ENCODE measurements at places on chromosomes 6 and 20.

DNA sequence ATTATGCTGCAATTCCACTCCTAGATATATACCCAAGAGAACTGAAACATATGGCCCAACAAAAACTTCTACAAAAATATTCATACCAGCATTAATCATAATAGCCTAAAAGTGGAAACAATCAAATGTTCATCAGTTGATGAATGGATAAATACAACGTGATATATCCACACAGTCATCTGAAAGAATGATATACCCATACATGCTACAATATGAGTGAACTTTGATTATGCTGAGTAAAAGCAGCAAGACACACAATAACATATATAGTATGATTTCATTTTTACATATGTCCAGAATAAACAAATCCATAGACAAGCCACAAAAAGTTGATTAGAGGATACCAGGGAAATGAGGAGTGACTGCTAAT is 30.7 kb downstream of the CDK19 start:
- DNase-seq, result no peak

DNA sequence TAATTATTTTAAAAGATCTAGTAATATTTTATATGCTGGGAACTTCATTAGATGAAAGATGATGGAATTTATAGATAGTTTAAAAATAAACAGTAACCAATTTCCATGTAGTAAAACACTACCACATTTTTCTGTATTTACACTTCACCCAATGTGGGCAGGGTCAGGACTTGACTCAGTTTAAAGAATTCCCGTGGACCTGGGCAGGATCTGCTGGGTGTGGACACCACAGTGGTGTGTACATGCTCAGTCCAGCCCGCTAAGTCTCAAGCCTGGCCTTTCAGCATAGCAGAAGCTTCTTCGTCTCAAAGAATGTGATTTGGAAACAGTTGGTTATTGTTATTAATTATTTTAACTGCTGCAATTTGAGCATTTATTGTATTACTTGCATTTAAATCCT is 364.2 kb downstream of the SYNE1 start:
- DNase-seq, result no peak

DNA sequence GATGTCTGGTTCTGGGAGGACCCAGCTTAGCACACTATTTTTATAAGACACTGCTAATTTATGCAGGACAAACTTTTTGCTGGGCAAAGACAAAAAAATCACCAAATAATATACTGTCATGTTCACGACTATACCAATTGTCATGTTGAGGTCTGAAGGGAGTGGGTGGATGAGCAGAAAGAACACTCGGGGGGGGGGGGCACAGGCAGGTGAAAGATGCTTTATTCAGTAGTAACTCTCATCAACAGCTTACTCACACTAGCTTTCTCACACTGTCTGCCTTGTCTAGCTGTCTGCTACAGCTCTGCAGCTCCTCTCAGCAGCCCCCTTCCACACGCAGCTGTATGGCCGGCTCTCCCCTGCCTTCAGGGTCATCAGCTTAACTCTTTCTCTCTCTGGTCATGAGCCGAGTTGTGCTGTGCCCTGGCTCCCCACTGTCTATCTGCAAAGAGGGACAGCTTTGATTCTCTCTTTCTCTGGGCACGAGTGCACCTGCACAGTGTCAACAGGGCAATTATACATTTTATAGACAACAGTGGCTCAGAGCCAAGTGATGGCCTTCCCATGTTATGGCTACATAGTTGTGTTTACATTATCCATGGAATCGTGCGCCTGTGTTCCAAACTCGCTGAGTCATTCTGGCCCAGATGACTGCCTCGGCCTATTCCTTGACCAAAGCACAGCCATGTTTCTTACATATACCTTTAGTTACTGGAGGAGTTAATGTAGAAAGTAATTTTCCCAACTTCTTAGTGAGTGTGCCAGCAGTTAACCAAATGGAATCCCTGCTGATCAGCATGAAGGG is 187.7 kb upstream of the PRSS16 start:
- DNase-seq, result no peak

- DNase-seq, result no peak
Observed at GRCh38 chr6:34310817-34311216, 62.0 kb upstream of the SMIM29 start.

- DNase-seq, result no peak
Observed at GRCh38 chr6:68975064-68975463, 340.0 kb downstream of the ADGRB3 start.

DNA sequence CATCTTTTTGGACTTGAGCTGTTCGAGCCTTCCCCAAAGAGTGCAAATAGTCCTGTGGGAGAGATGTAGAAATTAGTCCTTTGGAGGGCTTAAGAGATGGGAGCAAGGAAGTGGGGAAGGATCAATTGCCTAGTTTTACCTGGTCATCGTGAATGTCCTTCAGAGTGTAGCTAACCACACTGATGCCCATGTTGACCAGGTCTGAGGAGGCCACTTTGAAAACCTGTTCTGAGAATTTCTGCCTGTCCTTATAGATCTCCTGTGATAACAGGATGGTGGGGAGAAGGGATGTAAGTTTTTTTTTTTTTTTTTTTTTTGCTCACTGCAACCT is 2.0 kb downstream of the FLOT1 start:
- DNase-seq, result no peak

GRCh38 chr6:75418233-75418632 is 75.4 kb downstream of the FILIP1 start:
- DNase-seq, result no peak

DNA sequence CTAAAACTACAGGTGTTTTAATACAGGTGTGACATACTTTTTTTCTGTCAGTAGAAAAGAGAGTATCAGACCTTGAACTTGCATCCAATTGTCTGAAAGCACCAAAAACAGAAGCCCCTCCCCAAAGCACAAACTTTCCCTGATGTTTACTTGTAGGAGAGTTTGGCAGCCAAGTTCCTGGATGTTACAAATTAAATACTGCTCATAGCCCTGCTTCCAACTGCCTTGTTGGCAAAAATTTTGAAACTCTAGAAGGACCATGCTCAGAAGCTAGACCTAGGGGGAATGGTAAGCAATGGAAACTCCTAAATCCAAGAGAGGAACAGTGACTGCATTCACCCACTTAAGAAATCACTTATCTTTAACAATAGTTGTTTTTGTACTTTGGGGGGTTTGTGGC is 17.0 kb upstream of the ARG1 start:
- DNase-seq, result no peak

DNA sequence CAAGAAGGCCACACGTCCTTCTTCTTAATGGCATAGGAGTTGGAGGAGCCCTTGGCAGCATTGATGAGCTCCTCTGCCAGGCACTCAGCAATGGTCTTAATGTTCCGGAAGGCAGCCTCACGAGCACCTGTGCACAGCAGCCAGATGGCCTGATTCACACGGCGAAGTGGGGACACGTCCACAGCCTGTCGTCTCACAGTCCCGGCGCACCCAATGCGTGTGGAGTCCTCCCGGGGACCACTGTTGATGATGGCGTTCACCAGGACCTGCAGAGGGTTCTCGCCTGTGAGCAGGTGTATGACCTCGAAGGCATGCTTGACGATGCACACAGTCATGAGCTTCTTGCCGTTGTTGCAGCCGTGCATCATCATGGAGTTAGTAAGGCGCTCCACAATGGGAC is 4.6 kb upstream of the TSPYL4 start:
- no peak for DNase-seq

- DNase-seq, result no peak
Observed at GRCh38 chr20:20443504-20443903, 75.6 kb downstream of the INSM1 start.

- no peak for DNase-seq
Observed at GRCh38 chr6:127177030-127177922, 58.8 kb downstream of the RSPO3 start.

- DNase-seq, result no peak
Observed at GRCh38 chr20:4805663-4806449, 84.1 kb downstream of the PRND start.

DNA sequence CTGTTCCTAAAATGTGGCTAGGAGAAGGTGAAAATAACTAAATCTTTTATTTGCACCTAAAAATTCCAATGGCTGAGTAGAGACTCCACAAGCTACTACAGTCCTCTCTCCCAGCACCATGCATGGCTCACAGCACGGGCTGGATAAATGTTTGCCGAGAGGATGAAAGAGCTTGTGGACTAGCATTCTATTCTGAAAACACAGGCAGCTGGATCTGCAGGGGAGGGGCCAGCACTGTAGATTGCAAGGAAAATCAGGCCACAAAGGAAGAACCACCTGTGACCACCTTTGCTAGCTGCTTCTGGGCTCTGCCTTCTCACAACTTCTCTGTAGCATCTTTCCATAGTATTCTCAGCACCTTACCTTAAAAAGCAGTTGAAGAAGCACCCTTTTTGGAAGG is 46.6 kb downstream of the CLIC5 start:
- no peak for DNase-seq

- no peak for DNase-seq
Observed at GRCh38 chr6:140303218-140303949, 928.9 kb upstream of the CITED2 start.

GRCh38 chr6:74912234-74912633 is 293.6 kb downstream of the COL12A1 start:
- DNase-seq, result no peak

GRCh38 chr6:46356543-46356942 is 134.7 kb downstream of the RCAN2 start:
- DNase-seq, result no peak

- no peak for DNase-seq
Observed at GRCh38 chr6:137051790-137052472, 7.2 kb upstream of the IL20RA start.

- no peak for DNase-seq
Observed at GRCh38 chr6:41652866-41653652, 14.8 kb downstream of the MDFI start.

GRCh38 chr6:131744432-131745287 is 33.8 kb upstream of the CTAGE9 start:
- no peak for DNase-seq

DNA sequence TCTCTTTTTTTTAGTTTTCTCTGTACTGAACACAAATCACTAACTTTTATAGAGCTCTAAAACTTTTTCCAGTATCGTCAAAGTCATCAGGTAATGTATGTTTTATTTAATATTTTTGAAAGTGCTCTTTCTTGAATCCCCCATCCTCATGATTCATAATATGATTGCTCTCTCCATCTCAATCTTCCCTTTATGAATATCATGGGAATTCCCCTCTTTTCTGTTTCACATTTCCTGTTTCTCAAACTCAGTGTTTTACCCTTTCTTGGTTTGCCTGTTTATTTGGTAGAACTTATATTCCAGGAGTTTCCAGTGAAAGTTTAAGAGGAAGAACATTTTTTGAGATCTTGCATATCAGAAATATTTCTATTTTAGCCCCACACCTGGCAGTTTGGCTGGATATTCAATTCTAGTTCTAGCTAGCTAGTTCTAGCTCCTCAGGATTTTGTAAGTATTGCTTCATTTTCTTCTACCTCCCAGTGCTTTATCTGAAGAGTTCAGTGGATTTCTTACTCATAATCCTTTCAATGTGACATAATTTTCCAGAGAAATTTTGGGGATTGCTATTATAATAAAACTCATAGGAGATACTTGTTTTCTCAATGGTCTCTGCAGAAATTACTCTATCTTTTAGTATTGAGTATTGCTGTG is 6.1 kb upstream of the C6orf58 start:
- DNase-seq, result no peak

- DNase-seq, result no peak
Observed at GRCh38 chr20:17938871-17939619, 29.5 kb downstream of the SNX5 start.

DNA sequence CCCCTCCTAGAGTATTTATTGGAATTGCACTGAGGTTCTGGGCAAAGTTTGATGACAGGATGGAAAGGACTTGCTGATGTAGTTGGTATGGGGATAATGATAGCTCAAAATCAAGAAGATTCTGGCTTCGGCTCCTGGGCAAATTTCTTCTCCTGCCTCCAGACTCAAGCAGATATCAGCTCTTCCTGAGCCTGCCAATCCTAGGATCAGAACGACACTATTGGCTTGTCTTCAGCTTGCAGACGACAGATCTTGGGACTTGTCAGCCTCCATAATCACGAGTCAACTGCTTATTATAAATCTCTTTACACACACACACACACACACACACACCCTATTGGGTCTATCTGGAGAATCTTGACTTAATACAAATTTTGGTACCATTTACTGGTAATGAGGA is 131.1 kb downstream of the PREX1 start:
- no peak for DNase-seq

DNA sequence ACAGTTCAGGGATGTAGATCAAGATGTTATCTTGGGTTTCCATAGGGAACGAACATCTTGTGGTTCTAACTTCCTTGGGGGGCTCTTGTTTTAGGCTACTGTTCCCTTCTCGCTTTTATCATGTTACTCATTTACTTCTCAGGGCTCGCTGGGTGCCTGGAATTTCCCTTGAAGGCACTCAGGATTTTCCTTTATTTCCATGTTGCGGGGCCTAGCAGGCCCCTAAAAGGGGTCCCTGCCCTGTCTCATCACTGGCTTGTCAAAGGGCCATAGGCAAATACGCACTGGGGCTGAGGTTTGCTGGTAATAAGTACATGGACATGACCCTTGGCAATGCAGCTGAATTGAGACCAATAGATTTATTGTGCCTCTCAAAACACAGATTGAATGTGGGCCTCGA is 262.3 kb downstream of the CDH4 start:
- DNase-seq, result no peak

GRCh38 chr6:33579828-33580714 is at the start of gene BAK1:
BAK1 (minus strand) TSS chr6:33580276; CDS start chr6:33577604, 2,672 bp downstream.
- no peak for DNase-seq

- no peak for DNase-seq
Observed at GRCh38 chr20:32483351-32484224, 101.5 kb downstream of the NOL4L start.

DNA sequence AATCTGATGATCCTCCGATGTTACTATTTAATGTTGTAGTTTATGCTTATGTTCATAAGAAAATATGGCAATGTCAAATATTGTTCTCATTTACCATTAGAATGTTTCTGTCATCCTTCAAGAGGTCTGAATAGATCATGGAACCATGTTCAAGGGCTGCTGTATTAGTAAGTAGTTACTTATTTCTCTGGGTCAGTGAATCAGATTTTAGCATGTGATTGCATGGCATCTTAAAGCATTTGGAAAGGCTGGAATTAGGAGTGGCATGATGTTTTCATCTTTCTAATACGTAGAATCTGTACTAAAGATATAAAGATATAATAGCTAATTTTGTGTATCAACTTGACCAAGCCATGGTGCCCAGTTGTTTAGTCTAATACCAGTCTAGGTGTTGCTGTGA is 40.5 kb upstream of the NKX2-4 start:
- DNase-seq, result no peak

DNA sequence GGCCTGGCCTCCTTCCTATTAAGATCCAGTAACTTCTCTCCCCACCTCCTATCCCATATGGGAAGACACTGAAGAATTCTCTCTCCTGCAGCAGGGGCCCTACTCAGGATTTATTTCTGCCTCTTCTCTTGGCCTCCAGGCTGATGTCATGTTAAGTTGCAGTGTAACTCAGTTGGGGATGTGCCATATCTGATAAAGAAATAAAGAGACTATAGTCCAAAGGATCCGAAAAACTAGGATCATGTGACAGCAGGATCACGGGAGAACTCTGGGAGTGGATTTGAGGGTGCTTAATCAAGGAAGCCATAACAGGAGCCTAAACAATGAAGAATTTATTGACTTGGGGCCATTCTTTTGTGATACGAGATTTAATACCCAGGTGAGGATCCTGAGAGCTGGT is 38.5 kb upstream of the TGM6 start:
- DNase-seq, result no peak

All from cortex of kidney (tissue), 1 donor.